ENCODE measurements at places on chromosomes 5 and 9.

DNA sequence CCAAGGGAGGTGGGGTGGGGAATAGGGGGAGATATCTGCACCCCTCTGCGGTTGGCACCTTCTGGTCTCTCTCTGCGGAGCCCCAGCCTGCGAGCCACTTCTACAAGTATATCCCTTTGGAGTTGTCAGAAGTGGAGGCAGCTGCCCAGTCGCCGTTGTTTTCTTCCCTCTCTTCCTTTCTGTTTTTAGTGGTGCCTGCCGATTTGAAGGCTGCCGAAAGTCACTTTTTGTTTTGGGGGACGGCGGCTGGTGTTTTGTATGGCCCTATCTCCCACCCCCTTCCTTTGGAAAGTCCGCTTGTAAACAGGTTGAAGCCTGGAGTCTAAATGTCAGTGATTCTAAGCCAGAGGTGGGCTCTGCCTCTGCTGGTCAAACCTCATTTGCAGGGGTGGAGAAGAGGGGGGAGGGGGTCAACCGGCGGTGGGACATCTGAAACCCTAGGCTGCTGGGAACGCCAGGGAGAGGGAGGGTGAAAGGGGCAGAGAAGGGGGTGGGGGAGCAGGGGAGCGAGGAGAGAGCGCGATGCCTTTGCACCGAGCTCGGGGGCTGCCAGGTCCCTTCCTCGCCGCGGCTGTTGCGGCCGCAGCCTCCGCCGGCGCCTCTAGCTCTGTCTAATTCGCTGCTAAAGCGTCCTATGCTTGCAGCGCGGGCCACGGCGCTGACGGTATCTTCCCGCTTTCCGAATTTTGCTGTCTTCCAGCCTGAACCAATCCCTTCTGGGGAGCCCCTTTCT is at the start of gene FGF10:
TSS of gene FGF10 (minus strand) at position 331 of the 733 bp plus-strand sequence. CDS start 738 bp downstream, outside the sequence.
- no peak for DNase-seq

GRCh38 chr9:130117376-130117775 is 54.8 kb upstream of the NCS1 start:
- no peak for DNase-seq

GRCh38 chr9:136091582-136092352 is 3.3 kb downstream of the NACC2 start:
- DNase-seq: no peak

GRCh38 chr9:131446276-131446675 is 52.4 kb downstream of the PRRC2B start:
- DNase-seq: no peak
